Stimulated activated CD4-positive, alpha-beta T cell treated with anti-CD3 and anti-CD28 coated beads, Interleukin-15, amount 100 ng/mL, for 1 hour (primary cell): ENCODE measurements at places on chromosomes 12 and 14.

- no peak for DNase-seq
Measured at GRCh38 chr12:97394657-97395056, 67.9 kb upstream of the RMST start.

DNA sequence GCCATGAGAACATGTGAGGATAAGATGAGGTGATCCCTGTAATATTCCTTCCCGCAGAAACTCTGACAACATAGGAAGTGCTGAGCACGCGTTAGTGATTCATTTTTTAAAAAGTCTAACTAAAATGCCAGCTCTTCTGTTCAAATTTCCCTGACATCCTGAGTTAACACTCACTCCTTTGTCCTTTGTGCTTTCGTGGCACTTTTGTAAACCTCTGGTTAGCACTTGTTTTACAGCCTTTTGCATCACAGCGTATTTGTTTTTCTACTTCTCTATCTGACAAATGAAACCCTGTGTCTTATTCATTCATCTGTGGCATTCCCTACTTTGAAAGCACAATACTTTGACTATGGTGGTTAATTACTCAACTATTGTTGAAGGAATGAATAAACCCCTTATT is 313.6 kb downstream of the NUAK1 start:
- no peak for DNase-seq

- DNase-seq = no peak
Measured at GRCh38 chr14:23704890-23705289, 68.7 kb downstream of the DHRS2 start.

DNA sequence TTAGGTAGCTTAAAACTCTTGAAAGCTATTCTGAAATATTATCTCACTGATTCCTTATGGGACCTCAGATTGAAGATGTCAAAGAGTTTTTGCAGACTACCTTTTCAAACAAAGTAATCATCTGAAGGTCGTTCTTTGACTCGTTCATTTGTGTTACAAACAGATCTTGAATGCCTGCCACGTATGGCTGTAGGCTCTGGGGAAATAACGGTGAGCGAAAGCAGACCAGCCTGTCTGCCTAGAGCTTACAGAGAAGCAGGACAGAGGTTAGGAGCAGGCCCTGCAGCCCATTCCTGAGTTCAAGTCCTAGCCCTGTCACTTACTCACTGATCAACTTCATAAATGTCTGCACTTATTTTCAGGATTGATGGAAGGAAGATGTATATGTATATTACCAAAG is 83.6 kb downstream of the FLRT2 start:
- no peak for DNase-seq

DNA sequence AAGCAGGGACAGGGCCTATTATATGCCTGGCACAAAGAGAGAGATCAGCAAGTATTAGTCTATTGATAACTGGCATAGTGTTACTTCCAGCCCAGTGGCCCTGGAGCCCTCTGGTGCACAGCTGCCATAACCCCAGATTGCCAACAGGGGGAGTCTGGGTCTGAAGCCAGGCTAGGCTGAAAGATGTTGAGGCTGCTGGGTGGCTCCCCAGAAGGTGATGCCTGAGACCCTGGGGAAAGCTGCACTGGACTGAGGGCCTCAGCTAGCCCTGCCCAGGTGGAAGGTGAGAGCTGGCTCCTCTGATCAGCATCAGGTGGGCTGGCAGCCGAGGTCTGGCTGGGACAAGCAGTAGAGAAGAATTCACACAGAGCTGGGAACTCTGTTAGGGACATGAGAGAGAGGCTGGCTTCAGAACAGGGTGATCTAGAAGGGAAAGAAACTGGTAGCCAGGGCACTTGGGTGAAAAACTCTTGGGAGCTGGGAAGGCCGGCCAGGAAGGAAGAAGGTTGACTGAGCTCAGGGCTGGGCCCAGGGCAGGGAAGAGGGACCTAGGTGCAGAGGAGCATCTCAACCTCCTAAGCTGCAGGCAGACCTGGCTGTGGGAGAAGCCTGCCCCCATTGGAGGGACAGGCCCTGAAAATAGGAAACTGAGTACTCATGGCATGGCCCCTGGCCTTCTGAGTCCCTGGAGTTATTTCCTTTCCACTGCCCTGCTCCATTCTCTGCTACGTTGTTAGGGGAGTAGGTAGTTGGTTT is 3.9 kb downstream of the GZMH start:
- peak; percentile 39 for DNase-seq

- no peak for DNase-seq
Measured at GRCh38 chr12:41188841-41189394, 798 bp downstream of the PDZRN4 start.

GRCh38 chr12:38469715-38470114 is 153.1 kb downstream of the ALG10B start:
- DNase-seq = no peak

GRCh38 chr12:64583771-64584421 is 26.4 kb upstream of the RASSF3 start:
- DNase-seq = no peak

GRCh38 chr14:24952851-24953666 is 96.9 kb downstream of the STXBP6 start:
- no peak for DNase-seq
